ENCODE measurements at places on chromosomes 2 and 18. TPM values are rescaled to one million over a fixed set of nuclear protein-coding genes. Genes with fewer than 3 reads are reported as not detected.

- no peak for DNase-seq
Measured at GRCh38 chr2:118145207-118145606, 56.9 kb downstream of the INSIG2 start.

DNA sequence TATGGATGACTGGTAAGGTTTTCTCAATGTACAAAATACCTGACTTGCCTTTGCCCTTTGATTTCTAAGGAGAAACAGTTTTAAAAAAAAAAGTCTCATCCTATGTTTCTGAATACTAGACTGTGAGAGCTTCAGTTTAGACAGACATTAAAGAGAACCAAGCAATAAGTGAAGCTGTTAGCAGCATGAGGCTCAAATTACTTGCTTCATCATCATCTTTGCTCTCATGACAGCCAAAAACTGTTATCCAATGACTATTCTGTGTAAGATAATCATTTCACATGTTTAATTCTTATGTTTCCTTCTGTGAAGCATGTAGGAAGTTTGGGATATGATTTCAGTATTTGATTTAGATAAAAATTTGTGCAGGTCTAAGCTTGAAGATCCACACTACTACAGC, 129.2 kb downstream of the COMMD1 start:
- DNase-seq: no peak

The DCDC2C gene
- not detected for total RNA-seq

The TLX2 gene
- total RNA-seq: not detected

DNA sequence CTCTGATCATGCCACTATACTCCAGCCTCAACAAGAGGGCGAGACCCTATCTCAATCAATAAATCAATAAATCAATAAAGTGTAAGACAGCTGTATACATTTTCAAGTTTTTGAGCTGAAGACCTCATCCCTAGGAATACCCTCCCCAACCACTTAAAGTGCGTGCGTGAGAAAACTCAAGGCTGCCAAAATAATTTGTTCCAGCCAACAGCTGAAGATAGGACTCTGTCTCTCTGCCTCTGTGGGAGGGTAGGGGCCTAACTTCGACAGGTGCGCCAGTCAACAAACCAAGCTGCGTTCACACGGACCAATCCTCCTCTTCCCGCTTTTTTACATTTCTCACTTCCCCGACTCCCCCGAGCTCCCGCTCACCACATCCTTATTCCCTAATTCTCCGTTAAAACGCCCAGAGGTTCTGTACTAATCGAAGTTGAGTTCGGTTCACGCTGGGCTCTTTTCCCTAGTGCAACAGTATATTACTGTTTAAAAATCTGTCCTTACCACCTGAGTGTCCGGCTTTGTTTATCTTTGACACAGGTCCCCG, 618 bp downstream of the POLR2D start:
- no peak for DNase-seq

GRCh38 chr2:62458671-62459081, 47.3 kb downstream of the TMEM17 start:
- DNase-seq: no peak

The PLA2R1 gene
- total RNA-seq: 13.0 TPM

The SLC5A7 gene
- total RNA-seq: not detected

DNA sequence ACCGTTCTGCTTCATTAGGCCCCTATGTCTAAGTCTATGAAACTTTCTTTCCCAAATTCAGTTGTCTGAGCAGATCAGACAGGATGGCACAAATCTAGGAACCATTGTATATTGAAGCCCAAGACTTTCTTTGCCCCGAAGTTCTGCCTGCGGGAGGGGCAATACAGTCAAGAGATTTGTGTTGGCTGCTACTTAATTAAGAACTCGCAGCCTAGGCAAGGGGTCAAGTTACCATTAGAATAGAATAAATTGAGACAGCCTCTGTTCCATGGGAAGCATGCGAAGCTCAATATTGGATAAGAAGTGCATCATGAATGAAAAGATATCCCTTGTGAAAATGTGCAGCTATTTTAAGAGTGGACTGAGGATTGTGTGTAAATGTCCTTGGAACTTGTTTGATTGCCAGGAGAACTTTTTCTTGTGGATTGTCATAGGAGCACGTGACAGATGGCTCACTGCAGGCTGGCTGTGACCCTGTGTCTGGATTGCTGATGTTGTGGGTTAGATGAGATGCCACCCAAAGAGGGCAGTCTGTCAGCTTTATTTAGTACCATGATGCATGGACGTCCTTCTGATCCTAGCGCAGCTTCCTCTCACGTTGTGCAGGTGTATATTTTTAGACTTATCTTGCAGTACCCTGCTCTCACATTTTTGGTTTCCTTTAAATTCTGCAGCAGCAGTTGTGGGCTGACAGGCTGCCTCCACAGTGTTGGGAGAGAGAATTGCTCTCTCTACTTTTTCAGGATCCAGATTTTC, 30.9 kb downstream of the HAUS1 start:
- DNase-seq: no peak

- DNase-seq: no peak
Measured at GRCh38 chr2:176177580-176178037, 10.9 kb upstream of the HOXD1 start.

The GPR39 gene
- total RNA-seq: 3.2 TPM

The MIB1 gene
- 71.2 TPM for total RNA-seq

The KCNK3 gene
- under 0.01 TPM for total RNA-seq

- DNase-seq: peak; percentile 65
Measured at GRCh38 chr2:168601741-168602140, 145.7 kb downstream of the CERS6 start.

The ITGB6 gene
- total RNA-seq: not detected

The REG3G gene
- not detected for total RNA-seq

- DNase-seq: peak; percentile 11
Measured at GRCh38 chr2:216603010-216603883, 30.0 kb upstream of the IGFBP2 start.

DNA sequence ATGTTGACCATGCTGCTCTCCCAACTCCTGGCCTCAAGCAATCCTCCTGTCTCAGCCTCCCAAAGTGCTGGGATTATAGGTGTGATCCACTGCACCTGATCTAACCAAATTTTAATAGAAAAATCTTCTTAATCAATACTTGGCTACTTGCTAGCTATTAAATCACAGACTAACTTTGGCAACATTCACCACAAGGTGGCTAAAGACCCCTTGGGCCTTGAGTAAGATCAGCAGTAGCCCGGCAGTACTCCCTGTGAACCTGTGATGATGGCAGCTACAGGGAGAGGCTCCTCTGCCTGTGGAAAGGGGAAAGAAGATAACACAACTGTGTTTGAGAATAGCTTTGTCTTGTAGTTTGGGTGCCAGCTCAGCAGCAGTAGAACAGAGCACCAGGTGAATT, 102.9 kb downstream of the SLC39A10 start:
- DNase-seq: no peak

DNA sequence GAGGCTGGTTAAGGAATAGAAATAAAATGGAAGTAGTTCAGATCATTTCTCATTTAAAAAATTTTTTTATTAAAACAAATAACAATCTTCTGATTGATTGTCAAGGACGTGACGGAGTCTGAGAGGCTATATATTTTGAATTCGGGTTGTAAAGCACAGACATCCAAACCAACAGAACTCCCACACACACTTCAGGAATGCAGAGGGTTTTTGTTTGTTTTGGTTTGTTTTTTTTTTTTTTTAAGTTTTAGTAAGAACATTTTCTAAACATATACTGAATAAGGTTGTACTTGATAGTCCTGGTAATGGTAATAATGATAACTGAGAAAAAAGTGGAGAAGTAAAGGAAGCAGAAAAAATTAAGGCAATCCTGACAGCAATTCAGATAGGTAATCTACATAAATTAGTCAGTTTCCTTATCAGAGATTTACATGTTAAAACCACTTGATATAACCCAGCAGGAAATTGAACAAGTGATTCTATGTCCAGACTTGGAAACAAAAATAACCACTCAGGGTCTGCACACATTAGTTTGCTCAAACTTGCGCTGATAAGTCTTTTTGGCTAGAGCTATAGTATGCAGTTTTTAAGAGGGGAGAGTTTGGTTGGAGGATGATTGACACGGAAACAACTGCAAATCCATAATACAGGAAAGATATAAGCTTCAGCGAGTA, 51.5 kb upstream of the CTAGE1 start:
- peak; percentile 60 for DNase-seq

GRCh38 chr2:95401480-95401879, 1.0 kb upstream of the FAHD2A start:
- DNase-seq: no peak

The C2orf66 gene
- total RNA-seq: not detected

- no peak for DNase-seq
Measured at GRCh38 chr18:80166725-80167124, 57.7 kb downstream of the ADNP2 start.

The GAREM1 gene
- 0.97 TPM for total RNA-seq

The UGT1A8 gene
- not detected for total RNA-seq

The LRRTM4 gene
- total RNA-seq: not detected

DNA sequence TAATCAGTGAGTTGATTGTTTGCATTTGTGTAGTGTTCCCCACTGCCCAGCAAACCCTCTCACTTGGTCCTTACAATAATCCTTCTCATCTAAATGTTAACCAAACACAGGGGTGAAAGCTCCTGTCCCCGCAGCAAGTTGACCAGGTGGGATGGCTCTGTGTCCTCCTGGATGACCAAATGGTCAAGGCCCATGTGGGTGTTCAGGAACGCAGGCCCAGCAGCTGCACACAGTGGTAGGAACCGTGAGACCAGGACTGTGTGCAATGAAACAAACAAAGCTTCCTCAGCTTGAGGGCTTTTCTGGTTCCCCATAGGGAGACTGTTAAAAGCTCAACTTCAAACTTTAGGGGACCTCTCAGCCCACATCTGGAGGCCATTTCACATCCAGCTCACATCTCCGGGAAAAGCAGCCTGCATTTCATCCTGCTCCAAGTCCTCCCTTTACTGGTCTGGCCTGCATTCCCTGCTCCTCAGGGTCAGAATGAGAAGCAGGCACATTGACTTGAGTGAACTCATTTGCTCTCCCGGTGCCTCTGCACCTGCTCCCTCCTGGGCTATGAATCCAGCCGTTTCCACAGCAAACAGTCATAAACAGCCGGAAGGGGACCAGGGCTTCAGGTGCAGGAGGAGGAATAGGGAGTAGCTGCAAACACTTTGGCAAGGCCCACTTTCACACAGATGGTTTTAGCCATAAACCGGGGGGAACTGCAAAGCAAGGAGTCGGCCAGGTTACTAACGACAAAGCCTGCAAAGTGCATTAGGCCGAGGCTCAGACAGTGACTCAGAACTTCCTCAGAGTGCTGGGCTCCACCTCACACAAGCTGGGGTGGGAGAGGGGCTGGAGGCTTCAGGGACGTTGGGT, 144.7 kb downstream of the CAPN13 start:
- DNase-seq: no peak

GRCh38 chr18:45562567-45563479, 52.5 kb upstream of the SLC14A2 start:
- peak; percentile 76 for DNase-seq

The MTA3 gene
- 25.8 TPM for total RNA-seq

- peak; percentile 95 for DNase-seq
Measured at GRCh38 chr2:11533278-11534070, at the start of gene GREB1. GREB1 (plus strand) TSS chr2:11534045; CDS start chr2:11556615, 22,570 bp downstream.

Measured in fibroblast of villous mesenchyme (primary cell).